ENCODE measurements at places on chromosomes 4 and X. TPM values are rescaled to one million over a fixed set of nuclear protein-coding genes. Genes with fewer than 3 reads are reported as not detected.
A peak's percentile ranks its signal among the peaks of the same experiment; 100 is the strongest.

- DNase-seq: no peak
These were observed 83.9 kb upstream of the CPEB2 start for GRCh38 chr4:14918336-14918735.

DNA sequence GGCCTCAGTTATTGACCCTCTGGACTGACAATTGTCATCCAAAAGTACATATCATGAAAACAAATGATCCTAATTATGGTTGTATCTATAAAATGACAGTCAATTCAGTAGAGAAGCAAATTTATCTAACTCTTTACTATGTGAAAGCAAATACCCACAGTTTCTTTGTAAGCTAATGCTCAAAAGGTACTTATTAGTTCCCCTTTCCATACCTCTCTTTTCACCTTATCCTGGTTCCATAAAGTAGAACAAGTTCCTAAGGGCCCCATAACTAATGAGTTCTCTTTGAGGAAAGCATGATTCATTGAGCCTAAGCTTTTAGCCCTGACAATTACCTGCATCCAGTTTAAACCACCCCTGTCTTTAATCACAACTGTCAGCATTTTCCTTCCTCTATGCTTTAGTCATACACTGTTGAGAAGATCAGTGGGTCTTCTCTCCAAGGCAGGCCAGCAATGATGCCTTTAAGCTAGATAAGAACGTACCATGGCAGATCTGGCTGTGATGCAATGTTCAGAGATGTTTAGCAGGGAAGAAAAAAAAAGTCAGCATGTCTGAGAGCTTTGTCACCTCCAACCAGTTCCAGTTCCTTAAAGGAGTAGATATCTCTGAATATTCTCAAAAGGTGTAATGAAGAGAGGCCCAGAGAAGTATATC lies 179.7 kb upstream of the RASGEF1B start:
- DNase-seq: no peak

DNA sequence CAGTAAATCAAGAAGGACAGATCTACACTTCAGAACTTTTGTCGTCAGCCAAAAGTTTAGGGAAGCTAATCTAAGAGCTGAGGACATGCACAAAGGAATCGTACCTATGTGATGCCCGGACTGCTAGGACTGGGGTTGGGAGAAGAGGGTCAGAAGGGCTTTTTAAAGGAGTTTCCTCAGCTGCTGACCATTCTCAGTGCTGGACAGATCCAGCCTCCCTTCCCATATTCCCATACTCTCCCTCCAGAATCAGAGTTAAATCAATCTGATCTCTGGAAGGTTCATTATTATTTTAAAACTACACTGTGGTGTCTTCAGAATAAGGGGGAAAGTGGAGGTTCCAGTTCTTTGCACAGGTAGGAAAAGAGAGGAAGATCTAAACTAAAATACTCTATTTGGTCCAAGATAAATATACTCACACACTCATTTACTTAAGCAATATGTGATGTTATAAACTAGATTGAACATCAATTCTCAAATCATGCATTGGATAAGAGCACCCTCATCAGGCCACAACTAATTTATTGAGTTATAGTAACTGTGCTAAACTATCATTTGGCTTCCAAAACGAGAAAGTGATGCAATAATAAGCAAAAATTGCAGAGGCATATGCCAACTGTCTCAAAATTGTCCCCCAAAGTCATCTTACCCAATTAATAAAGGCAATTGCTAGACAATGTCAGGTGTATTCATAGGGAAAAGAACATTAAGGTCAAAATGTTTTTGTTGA lies 124.7 kb downstream of the HNRNPD start:
- no peak for DNase-seq

GRCh38 chr4:154868414-154869194 lies 87.5 kb downstream of the RBM46 start:
- DNase-seq: no peak

- DNase-seq: peak; percentile 9
These were observed 37.9 kb upstream of the OTUD4 start for GRCh38 chr4:145218251-145218650.

GRCh38 chrX:72685018-72685417 lies 29.1 kb downstream of the PHKA1 start:
- DNase-seq: no peak

The HTRA3 gene
- 59.0 TPM for total RNA-seq
